ENCODE measurements at places on chromosomes 2 and 18.

GRCh38 chr2:3708576-3708975, 5.2 kb downstream of the DCDC2C start:
- DNase-seq: no peak

- DNase-seq: no peak
These were observed 795 bp downstream of the ANKRD39 start for GRCh38 chr2:96856776-96857666.

DNA sequence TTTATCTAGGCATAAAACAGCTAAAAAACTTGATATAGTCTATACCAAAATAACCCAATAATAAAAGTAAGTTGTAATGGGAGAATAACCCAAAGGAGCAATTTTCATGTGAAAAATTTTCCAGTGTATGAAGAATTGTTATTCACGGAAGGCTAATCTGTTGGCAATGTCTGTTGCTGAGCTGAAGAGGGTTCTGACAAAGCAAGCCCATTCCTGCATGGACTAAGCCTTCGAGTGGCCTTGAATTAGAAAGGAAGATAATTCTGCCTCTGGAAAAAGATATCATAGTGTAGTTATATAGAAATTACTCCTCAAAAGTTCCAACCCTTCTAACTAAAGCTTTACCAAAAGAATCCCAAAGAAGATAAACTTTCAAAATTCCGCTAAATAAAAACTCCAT, 101.5 kb downstream of the MAP2 start:
- DNase-seq: no peak

DNA sequence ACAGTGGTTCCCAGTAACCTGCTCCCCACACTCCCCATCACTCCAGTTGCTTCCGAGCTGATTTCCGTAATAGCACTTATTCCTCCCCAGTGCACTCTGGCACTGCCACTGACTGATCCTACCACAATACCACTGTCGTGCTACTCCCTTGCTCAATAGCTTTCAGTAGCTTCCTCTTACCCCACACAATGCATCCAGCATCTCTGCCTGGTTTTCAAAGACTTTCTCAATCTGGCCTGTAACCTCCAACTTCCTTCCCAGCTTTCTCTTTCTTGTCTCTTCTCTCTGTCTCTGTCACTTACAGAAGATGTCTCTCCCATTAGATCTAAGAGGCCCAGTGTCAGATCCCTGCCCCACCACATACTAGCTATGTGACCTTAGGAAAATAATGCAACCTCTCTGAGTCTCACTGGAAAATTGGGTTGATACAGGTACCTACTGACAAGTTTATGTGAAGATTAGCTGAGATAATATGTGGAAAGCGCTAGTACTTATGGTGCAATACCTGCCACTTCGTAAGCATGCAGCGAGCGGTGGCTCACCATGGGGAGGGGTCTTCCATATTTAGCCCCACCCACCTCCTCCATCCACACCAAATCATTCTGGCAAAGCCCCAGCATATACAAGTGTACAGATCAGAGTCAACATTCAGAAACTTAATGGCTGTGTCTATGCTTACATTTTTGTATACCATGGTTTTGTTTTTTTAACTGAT, 36.7 kb downstream of the SFXN5 start:
- no peak for DNase-seq

DNA sequence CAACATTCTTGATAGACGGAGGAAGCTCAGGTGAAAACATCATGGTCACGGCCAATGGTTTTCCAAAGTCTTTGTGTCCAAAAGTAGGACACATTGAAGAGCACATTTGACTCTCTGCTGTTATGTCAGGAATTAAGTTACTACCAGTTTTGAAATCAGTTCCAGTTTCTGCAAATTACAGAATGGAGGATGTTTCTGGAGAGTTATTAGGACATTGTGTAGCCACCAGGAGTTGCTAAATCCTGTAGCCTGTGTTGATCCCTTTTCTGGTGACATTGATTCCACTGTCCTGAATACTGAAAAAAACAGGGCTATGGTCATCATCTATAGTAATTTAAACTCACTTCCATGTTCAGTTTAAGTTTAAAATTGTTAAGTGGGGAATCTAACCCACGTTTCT, 15.3 kb downstream of the UPP2 start:
- no peak for DNase-seq

DNA sequence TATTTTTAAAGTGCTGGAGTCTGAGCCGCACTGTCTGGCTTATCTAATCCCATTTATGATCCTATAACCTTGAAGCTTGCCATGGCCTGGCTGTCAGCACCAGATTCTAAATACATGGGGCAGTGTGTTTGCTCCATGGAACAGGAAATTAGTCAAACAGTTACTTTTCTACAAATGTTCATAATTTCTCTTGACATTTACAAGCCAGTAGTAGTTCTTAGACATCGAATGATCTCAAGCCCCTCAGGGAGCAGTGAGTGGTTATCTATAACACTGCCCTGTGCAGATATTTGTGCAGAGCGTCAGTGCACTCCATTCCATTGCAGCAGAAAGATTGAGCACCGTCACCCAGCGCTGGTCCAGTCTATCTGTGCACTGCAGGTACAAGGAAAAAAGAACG, 205.2 kb downstream of the AGPS start:
- DNase-seq: no peak

GRCh38 chr2:23698721-23699579, 228.0 kb downstream of the ATAD2B start:
- no peak for DNase-seq

GRCh38 chr2:174106736-174107135, 141.6 kb upstream of the SP3 start:
- no peak for DNase-seq

GRCh38 chr2:233068762-233069418, 8.7 kb downstream of the INPP5D start:
- DNase-seq: no peak

- no peak for DNase-seq
These were observed 836.9 kb upstream of the CELF4 start for GRCh38 chr18:38402509-38402908.

DNA sequence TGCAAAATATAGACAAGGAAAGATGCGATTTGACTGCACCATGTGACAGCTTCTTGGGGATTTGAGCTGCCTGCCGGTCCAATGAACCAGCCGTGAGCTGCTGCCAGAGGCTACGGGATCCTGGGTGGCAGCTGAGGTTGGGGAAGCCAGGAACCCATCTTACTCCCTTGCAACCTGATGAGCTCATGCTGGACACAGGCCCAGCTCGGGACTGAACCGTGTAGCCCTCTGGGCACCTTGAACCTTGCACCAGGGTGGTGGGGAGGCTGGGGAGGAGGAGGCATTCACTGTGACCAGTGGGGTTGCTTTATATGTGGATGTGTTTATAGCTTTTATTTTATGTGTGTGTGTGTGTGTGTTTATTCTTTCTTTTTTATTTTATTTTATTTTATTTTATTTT, 9.1 kb downstream of the ALPI start:
- no peak for DNase-seq

- no peak for DNase-seq
These were observed 62.7 kb downstream of the RTP5 start for GRCh38 chr2:241931976-241932898.
